CD8-positive, alpha-beta memory T cell (primary cell): ENCODE measurements at places on chromosomes 7 and 10.

GRCh38 chr7:2072042-2072441 lies 160.7 kb downstream of the MAD1L1 start:
- H3K27me3 ChIP-seq, result no peaks in the 10 kb centered on the region
- peaks cover under 1% of the 10 kb centered on the region for H3K4me1 ChIP-seq
- DNase-seq, result peak; percentile 21
- H3K36me3 ChIP-seq, result no peaks in the 10 kb centered on the region
- no peak overlapping the region for H3K27ac ChIP-seq

DNA sequence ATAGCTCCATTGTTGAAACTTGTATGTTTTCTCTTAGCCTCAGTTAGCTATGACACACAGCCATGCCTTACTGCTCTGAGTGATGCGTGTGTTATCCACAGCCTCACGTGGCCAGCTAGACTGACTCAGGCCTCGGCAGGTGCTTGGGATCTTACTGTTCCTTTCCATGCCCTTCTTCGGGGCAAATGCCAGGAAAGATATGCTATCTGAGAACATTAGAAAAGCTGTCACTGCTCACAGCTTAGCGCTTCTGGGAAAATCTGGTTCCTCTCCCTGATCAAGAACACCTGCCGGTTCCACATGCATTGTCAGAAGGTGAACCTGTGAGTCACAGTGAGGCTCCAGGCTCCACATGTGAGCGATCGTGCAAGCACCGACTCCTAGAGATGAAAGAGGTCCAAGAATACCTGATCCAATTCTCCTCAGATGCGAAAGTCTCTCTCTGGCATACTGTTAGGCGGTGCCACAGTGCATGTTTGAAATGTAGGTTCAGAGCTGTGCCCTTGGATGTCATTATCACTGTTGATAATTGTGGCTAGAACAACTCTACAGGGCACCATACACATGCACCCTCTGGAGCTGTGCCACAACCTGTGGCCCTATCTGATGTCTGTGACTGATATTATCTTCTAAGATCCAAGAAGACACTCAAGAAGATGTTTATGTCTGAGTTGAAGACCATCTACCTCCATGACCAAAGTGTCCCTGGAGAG lies 247.8 kb upstream of the IGFBP3 start:
- no peak for DNase-seq
- no peaks in the 10 kb centered on the region for H3K27me3 ChIP-seq
- H3K4me1 ChIP-seq, result no peaks in the 10 kb centered on the region
- H3K27ac ChIP-seq, result no peak overlapping the region

GRCh38 chr7:4080954-4081353 lies 601.1 kb upstream of the FOXK1 start:
- H3K27ac ChIP-seq, result no peak overlapping the region
- H3K4me1 ChIP-seq, result no peaks in the 10 kb centered on the region
- H3K4me3 ChIP-seq, result no peak overlapping the region
- no peak for DNase-seq
- no peaks in the 10 kb centered on the region for H3K27me3 ChIP-seq

DNA sequence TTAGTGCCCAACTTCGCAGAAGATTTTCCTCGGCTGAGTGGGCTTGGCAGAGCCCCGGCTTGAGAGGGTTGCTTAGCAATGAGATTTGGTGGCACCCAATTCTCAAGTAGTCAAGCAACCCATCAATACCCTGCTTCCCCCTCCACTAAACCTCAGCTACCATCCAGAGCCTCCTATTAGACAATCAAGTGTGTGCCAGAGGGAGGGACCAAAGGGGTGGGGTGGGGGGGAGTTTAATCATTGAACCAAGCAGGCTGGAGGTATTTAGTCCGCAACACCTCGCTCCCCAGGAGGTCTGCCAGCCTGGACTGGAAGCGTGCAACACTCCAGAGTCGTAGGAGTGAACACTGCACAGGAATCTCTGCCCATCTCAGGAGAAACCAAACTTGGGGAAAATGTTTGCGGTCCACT lies at the start of gene HKDC1:
Gene HKDC1 (plus strand): TSS at position 292 of the 411 bp plus-strand sequence. CDS start 104 bp downstream, at position 396.
- peaks cover 32% of the 10 kb centered on the region for H3K4me1 ChIP-seq
- no peak for DNase-seq
- H3K36me3 ChIP-seq, result no peaks in the 10 kb centered on the region
- H3K27me3 ChIP-seq, result no peaks in the 10 kb centered on the region
- H3K27ac ChIP-seq, result no peak within 1 kb of the TSS
- no peak within 1 kb of the TSS for H3K4me3 ChIP-seq

DNA sequence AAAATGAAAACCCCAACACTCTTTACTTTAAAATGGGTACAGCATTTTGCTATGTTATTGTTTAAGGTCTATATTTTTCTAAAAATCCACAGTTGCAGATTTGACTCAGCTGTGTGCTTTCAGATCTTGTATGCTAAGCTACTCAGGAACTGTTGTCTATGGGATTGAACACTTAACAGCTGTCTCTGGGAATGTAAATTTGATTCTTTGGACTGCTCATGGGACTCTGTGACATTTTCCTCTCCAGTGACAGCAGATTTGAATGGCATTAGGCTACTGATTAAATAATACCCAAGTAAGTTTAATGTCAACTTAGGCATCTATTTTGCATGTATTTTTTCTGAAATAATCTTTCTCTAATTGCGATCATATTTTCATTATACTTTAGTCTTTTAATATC lies 1.7 kb upstream of the CD36 start:
- no peak overlapping the region for H3K27ac ChIP-seq
- H3K36me3 ChIP-seq, result no peaks in the 10 kb centered on the region
- H3K27me3 ChIP-seq, result no peaks in the 10 kb centered on the region
- no peak overlapping the region for H3K4me3 ChIP-seq
- no peak for DNase-seq

- H3K27ac ChIP-seq, result peak overlapping the region; percentile 74
- peaks cover 7% of the 10 kb centered on the region for H3K36me3 ChIP-seq
- H3K4me3 ChIP-seq, result peak overlapping the region; percentile 95
- H3K4me1 ChIP-seq, result peaks cover 35% of the 10 kb centered on the region
These were observed 2.0 kb downstream of the FBXL15 start for GRCh38 chr10:102422545-102423129.

DNA sequence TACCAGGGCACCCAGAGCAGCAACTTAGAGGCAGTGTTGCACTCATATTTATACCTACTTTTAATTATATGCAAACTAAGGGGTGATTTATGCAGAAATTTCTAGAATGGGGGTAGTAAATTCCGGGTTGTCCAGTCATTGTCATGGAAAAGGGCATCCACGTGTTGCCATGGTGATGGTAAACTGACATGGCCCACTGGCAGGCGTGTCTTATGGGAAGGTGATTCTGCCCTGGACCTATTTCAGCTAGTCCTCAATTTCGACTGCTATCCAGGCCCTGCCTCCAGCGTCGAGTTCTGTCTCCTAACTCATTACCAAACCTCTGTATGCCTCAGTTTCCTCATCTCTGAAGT lies 12.8 kb downstream of the SNX8 start:
- no peaks in the 10 kb centered on the region for H3K4me1 ChIP-seq
- no peak for DNase-seq
- H3K27me3 ChIP-seq, result no peaks in the 10 kb centered on the region
- H3K4me3 ChIP-seq, result no peak overlapping the region
- peak overlapping the region; percentile 51 for H3K27ac ChIP-seq

DNA sequence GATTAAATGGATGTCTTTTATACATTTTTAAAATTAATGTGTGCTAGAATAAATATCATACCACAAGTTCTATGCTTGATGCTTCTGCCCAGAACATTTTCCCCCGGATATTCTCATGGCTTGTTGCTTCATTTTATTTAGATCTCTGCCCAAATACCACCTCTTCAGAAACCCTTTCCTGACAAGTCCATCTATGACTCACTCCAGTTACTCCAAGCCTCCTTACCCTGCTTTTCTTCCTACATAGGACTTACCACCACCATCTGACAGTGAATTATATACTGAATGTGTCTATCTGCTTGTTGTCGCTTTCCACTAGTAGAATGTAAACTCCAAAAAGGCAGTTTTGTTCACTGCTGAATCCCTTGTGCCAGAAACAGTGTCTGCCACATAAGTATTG lies 19.1 kb upstream of the ERVW-1 start:
- H3K27me3 ChIP-seq, result no peaks in the 10 kb centered on the region
- no peak for DNase-seq
- H3K4me3 ChIP-seq, result no peak overlapping the region
- no peaks in the 10 kb centered on the region for H3K4me1 ChIP-seq
